ENCODE measurements at places on chromosomes 5 and 9.

- DNase-seq: no peak
Measured at GRCh38 chr5:56498759-56499395, 265.7 kb upstream of the ANKRD55 start.

GRCh38 chr5:10266839-10267238, 16.8 kb downstream of the CCT5 start:
- DNase-seq: no peak

DNA sequence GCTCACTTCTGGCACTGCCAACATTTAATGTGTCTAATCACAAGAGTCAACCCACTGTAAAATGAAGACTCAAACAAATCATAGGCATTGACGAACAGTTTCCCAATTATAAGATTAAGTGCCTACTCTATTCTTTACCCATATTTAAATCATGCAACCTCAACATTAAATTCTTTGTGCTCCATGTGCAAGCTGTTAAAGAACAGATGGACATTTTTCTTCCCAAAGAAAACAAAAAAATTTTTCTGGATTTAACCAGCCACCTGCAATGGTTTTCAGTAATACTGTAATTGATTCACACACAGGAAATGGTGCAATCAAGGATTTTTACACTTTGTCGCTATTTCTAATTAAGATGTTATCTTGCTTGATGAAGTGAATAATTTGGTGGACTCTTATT, 3.6 kb downstream of the HNRNPK start:
- no peak for DNase-seq

GRCh38 chr5:171874234-171874633, 88.6 kb downstream of the SMIM23 start:
- DNase-seq: no peak

- DNase-seq: no peak
Measured at GRCh38 chr5:39376293-39376714, 12.0 kb upstream of the C9 start.

GRCh38 chr5:126178521-126178920, 244.7 kb upstream of the GRAMD2B start:
- peak; percentile 25 for DNase-seq

All from AG09319 (cell line).